Endothelial cell of coronary artery (primary cell): ENCODE measurements at places on chromosomes 12 and 14. TPM values are rescaled to one million over a fixed set of nuclear protein-coding genes. Genes with fewer than 3 reads are reported as not detected.

The CLECL1 gene
- total RNA-seq: not detected in 2 replicates

The ASPG gene
- total RNA-seq: 0.09 TPM in 1 of 2 replicates, not detected in the other

The SERPINA5 gene
- 1.2 and 3.3 TPM in 2 replicates for total RNA-seq

The MMP17 gene
- total RNA-seq: 4.4 and 16.4 TPM in 2 replicates

The GPR132 gene
- 0.18 TPM in 1 of 2 replicates, not detected in the other for total RNA-seq
